ENCODE measurements at places on chromosomes 7 and 10.

- DNase-seq, result no peak
These were observed 81.3 kb downstream of the GRID1 start for GRCh38 chr10:86285136-86285790.

DNA sequence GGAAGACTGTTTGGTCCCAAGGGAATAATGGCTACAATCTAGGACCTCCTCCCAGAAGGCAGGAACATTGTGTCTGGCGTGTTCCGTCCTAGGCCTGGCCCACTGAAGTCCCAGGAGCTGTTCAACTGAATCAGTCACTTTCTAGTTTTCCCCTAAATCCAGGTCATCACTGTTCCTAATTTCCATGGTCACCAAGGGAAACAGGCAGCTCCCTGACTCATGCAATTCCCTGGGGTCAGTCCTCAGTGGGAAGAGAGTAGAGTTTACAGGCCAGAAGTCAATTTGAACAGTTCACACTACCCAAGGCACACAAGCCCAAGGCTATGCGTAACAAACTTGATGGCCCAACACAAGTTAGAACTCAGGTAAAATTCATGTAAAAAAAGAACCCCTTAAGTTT lies 44.0 kb downstream of the CREB3L2 start:
- DNase-seq, result no peak

GRCh38 chr10:119139464-119140067 lies 25.9 kb downstream of the SFXN4 start:
- peak; percentile 16 for DNase-seq

- DNase-seq, result no peak
These were observed 250.4 kb downstream of the FZD1 start for GRCh38 chr7:91514591-91514990.

DNA sequence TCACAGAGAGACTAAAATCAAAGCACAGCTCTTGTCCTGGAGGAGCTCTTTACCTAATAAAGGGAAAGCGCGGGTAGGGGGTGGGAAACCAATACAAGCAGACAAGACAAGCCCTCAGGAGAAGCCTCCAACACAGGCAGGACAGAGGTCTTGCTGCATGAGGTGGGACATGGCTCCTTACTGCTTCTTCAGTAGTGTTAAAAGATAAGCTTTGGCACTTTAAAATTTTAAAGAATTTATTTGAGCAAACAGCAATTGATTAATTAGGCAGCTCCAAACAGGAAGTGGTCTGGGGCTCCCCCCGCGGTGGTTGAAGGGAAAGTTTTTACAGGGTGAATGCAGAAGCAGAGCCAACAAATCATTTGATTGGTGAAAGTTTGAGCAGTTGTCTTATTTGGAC lies 50.3 kb upstream of the MACC1 start:
- no peak for DNase-seq
